ENCODE measurements at places on chromosomes 11 and 22. TPM values are rescaled to one million over a fixed set of nuclear protein-coding genes. Genes with fewer than 3 reads are reported as not detected.

PGM2L1 gene
- 32.6 TPM for total RNA-seq

UCP3 gene
- total RNA-seq = 0.17 TPM

KCNK4 gene
- total RNA-seq = not detected

MAPK8IP2 gene
- 0.30 TPM for total RNA-seq

OR51E2 gene
- total RNA-seq = not detected

UCP2 gene
- 13.7 TPM for total RNA-seq

DNA sequence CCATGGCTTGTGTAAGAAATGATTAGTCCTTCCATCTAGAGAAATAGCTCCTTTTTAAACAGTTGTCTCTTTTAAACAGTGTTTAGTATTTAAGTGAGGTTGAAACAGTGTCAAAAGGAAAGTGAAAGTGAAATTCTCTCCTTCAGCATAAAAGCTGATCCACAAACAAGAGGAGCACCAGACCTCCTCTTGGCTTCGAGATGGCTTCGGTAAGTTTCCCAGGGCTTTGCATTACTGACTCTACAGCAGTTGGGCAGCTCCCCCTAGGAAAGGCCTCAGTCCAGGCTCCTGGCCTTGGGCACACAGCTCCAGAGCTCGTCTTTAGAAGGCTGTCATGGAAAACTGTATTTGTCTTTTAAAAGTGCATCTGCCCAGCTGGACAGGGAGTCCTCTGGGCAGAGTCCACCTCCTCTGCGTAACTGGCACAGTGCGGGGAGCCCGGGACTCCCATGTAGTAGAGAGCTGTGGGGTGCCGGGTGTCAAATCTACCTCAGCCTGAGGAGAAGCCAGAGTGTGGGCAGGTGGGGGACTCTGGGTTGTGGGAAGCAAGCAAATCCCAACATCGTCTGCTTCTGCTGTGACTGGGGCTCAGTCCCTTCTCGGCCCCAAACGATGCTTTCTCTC, at the start of gene PLAAT4:
Gene PLAAT4 (plus strand): TSS at position 140 of the 624 bp plus-strand sequence. CDS start 61 bp downstream, at position 201.
- DNase-seq = peak; percentile 81

DNA sequence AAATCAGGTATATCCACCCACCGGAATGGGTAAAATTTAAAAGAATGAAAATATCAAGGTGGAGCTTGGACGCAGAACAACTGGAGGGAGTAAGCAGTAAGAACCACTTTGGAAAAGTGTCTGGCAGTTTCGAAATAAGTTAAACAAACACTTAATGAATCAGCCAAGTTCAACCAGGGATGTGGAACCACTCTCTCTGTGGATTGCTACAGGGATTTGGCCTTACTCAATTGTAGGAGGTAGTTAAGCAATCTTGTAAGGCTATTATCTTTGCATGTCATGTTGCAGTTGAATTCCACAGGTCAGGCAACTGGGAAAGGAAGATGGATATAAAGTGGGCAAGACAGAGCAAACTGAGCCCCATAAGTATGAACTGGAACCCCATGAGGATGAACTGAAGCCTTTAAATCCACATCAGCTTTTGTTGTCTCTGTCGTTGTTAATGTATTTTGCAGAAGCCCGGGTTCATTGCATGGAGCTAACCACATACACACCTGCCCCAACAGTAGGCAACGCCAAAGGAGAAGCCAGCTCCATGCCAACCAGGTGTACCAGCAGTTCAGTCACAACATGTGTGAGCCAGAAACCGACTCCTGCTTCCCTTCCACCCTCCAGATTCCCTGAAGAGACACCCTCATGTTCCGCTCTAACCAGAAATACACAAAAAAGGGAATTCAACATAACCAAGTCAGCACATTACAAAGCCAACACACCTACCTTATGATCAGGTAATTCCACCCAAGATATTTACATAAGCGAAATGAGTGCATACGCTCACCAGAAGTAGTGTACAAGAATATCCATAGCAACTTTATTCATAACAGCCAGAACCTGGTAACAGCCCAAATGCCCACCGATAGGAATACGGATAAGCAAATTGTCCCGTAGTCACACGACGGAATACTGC, 8.0 kb upstream of the SLC43A3 start:
- DNase-seq = peak; percentile 99

GRCh38 chr11:58707767-58708166, 24.0 kb downstream of the GLYAT start:
- no peak for DNase-seq

DNA sequence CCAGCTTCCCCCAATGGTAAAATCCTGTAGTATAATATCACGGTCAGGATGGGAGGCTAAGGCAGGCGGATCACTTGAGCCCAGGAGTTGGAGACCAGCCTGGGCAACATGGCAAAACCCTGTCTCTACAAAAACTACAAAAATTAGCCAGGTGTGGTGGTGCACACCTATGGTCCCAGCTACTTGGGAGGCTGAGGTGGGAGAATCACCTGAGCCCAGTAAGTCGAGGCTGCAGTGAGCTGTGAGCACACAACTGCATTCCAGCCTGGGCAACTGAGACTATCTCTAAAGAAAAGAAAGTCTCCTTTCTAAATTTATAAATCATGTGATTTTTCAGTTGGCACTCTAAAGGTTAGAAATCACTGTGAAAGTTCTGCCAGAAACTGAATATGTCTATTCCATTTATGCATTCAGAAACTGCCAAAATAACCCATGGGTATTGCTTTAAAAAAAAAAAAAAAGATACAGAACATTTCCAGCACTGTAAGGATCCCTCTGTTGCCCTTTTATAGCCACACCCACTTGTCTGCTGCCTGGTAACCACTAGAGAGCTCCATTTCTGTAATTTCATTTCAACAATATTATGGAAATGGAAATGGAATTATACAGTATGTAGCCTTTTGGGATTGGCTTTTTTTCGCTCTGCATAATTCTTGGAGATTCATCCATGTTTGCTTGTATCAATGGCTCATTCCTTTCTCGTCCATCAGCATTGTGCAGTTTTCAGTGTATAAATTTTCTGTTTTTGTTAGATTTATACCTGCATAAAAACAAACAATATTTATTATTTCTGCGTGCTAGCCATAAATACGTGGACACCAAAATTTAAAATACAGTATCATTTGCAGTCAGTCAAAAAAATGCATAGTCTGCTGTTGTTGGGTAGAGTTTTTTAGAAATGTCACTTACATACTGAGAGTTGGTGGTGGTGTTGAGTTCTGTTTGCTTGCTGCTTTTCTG, 9.4 kb downstream of the CDC45 start:
- DNase-seq = no peak

GRCh38 chr11:33016654-33017053, 976 bp downstream of the DEPDC7 start:
- DNase-seq = no peak

DNA sequence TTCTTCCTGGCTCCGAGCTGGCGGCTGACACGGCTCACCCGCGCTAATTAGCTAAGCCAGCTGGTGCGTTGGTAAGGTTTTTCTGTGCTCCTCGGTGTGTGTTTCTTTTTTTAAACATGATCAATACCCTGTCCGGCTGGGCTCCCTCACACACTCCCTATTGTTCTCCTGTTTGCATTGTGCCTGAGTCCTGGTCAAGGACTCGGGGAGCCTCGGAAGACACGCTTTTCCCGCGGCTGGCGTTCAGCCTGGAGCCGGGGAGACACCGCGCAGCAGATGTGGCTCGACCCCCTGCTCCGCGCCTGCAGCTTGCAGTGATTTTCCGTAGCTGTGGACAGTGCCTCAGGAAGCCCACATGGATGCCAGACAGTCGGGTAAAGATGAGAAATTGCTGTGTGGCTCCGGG, 454.9 kb upstream of the CADM1 start:
- no peak for DNase-seq

DNA sequence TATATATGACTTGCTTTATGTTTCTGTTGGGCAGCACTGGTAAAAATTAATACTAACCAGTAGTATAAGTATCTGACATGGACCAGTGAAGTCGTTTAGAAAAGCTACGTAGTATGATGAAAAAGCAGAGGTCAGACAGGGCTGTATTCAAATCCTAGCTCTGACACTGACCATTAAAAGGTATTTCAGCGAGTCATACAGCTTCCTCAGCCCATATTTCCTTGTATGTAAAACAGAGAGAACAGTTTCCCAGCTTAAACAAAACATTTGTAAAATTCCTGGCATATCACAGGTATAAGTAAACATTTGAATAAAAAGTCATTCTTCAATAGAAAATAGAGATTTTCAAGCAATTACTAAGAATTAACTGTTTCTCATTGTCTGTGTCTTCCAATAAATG, 4.2 kb downstream of the NOX4 start:
- peak; percentile 81 for DNase-seq

- DNase-seq = no peak
Observed at GRCh38 chr22:17705546-17705945, 67.0 kb downstream of the BCL2L13 start.

GRCh38 chr22:43411869-43412807, at the start of gene MPPED1:
MPPED1 (plus strand) TSS chr22:43412014; CDS start chr22:43424986, 12,972 bp downstream.
- DNase-seq = no peak

GRCh38 chr22:40542821-40543540, 93.5 kb downstream of the MRTFA start:
- DNase-seq = no peak

GRCh38 chr22:17102297-17102667, 17.5 kb downstream of the IL17RA start:
- DNase-seq = peak; percentile 16

DNA sequence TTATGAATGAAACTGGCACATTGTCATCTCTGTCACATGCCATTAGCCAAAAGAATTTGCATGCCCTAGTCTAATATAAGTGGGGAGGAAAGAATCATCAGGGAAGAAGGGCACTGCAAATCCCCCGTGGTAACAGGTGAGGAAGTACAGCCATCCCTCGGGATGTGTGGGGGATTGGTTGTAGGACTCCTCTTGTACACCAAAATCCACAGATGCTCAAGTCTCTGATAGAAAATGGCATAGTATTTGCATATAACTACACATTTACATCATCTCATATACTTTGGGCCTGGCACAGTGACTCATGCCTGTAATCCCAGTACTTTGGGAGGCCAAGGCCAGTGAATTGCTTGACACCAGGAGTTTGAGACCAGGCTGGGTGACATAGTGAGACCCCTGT, 109.7 kb downstream of the HIPK3 start:
- DNase-seq = no peak

DNA sequence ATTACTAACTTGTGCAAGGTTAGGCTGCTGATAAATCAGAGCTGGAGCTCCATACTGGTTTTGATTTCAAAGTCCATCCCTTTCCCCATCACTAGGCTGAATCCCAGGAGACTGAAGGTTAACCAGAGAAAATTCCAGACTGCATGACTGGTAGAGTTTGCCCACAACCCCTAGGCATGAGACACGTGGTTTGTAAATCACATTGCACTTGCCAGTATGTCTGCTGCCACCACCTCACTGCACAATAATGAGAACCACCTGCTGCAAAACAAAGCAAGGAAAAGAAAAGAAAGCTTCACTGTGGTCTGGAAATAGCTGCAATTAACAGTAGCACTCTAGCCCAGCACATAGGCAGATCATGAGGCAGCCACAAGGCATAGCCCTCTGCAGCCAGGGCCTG, 67.6 kb upstream of the NTM start:
- DNase-seq = no peak

GRCh38 chr22:41620589-41621098, at the start of gene DESI1:
DESI1 (minus strand) TSS chr22:41621043; CDS start chr22:41620839, 204 bp downstream.
- DNase-seq = no peak

DNA sequence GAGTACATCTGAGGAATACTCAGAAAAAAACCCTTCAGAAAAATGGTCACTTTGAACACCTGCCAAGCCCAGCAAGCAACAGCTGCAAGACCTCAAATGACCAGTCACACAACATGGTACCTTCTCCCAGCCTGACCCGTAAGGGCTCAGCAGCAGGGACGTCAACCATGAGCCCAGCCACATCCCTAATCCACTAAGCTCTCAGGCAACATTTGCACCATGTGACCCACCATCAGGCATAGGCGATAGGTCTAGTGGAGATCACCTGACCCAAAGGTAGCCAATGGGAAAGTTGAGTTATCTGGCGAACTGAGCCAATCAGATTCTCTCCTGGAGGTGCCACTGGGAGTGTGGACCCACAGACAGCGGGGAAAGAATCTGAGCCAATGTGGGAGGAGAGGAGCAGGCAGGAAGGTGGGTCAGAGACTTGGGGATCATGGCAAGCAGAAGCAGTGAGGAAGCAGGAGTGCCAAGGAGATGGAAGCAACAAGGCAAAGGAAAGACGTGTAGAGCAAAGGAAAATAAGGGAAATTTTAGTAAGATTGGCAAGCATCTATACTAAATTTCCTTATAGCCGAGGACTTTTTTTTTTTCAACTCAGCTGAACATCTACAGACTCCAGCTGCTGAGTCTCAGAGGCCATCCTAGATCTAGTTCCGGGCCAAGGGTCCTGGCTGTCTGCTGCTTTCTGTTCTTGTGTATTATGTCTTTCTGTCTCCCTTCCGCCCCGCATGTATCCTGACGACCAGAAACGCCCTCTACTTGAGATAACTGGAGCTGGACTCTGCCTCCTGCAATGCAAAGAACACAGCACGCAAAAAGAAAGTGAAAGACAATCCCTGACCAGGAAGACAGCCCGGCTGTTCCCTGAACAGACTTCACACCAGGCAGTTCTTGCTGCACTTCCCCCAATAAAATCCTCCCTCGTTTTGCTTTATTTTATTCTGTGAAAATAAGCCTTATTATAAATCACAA, 11.0 kb upstream of the PLAAT2 start:
- peak; percentile 65 for DNase-seq

Measured in renal cortical epithelial cell (primary cell).